H4 (cell line): ENCODE measurements at places on chromosomes 5 and 9.

DNA sequence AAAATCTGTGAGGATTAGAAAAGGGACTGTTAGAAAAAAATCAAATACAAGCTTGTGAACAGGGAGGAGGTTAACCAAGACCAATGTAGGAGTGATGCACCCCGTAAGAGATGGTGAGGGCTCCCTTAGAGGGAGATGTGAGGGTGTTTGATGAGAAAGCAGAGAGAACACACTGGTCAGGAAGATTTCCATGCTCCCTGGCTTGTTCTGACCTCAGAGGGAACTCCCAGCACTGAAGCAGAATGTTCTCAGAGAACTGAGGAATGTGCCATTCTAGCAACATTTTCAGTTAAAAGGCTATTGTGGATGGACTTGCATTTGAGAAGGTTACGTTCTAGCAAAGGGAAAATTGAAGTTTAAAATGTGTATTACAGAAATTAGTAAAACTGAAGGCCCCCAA lies 110.6 kb downstream of the HTR4 start:
- DNase-seq: no peak

DNA sequence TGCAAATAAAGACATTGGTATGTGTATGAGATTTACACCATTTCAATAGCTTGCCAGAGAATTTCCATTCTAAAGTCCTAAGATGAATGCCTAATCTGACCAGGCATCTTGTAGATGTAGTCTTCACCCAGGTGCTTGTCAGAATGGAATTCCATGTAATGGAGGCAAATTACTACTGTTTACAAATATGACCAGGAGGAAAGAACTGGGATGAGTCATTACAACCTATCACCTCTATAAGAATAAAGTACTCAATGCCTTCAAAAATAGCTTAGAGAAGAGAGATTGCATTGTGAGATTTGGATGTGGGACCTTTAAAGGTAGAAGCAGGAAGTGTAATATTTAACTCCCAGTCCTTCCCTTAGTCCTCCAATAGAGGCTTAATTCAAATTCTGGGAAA lies 507.0 kb upstream of the PTGER4 start:
- DNase-seq: no peak

DNA sequence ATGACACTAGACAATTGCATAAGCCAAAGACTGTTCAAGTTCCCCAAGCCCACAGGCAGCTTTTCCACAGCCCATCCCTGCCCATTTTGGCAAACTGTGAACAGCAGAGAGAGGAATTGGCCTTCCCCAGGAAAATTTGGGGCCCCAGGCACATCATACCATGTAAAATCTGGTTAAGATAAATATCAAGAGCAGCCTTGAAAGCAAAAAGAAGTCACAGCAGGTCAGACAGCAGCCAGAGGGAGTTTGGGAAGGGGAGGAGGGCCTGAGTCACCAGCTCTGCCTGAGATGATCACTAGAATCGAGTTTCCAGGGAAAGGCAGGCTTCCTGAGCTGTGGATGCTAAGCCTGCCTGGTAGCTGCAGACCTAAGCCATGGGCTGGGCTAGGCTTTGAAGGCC lies 179.2 kb downstream of the RFK start:
- DNase-seq: peak; percentile 69

DNA sequence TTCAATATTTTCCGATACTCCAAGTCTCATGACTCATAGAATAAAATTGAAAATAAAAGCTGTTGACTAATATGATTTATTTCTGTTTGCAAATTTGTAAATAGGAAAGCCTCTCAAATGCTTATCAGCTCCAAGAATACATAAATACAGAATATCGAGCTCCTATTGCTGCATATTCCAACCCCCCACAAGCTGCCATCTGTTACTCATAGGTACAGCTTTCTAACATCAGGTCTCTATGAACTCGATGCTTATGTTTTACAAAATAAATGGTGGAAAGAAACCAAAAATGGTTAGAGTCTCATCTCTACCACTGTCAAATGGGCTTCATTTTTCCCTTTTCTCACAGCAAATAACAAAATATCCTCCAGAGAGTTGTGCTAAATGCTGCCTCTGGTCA lies 631.6 kb upstream of the CDH18 start:
- DNase-seq: no peak

DNA sequence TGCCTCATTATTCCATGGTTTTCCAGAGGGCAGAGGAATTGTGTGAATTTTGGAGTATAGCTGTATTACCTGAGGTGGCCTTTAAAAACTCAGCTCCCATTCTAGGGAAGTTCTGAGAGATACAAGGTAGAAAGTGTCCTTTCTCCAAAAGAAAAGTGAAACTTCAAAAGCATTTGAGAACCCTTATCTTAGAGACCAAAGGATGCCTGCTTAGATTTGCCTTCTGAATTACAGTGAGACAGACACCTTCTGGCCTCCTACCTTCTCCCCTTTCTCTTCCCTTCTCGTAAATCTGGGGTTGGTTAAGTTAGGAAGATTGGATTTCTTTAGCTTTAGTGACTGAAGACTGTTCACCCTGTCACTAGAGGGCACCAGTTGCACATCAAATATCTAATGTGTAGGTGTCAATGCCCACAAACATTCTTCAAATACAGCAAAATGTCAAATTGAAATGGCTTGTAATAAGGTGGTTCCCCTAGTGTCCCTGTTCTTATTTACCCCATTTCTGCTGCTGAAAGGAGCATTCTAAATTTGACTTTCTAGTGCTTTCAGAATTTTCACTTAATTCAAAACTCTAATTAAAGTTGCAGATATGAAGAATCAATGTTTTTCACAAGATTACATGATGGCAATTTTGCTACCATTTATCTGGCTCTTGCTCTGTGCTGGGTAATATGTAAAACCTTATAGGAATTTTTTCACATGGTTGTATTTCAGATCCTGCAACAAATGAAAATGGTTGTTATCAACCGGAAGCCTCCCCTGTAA lies 46.7 kb downstream of the PRRC1 start:
- DNase-seq: peak; percentile 73
